Activated T-helper 1 cell treated with anti-CD3 and anti-CD28 coated beads, Interleukin-12 subunit alpha, Interleukin-12 subunit beta, Interleukin-2, Interleukin-4 antibody, amounts not matched to agents 30 ng/mL and 10 ng/mL and 1 ng/mL, durations not matched to agents 14 hours and 24 hours and 36 hours (primary cell): ENCODE measurements at places on chromosomes 3 and 15. TPM values are rescaled to one million over a fixed set of nuclear protein-coding genes. Genes with fewer than 3 reads are reported as not detected.

CCRL2 gene
- 2.2 and 3.9 TPM in 2 replicates for total RNA-seq

GRCh38 chr3:71987828-71988227 lies 202.9 kb upstream of the PROK2 start:
- no peak for DNase-seq

DNA sequence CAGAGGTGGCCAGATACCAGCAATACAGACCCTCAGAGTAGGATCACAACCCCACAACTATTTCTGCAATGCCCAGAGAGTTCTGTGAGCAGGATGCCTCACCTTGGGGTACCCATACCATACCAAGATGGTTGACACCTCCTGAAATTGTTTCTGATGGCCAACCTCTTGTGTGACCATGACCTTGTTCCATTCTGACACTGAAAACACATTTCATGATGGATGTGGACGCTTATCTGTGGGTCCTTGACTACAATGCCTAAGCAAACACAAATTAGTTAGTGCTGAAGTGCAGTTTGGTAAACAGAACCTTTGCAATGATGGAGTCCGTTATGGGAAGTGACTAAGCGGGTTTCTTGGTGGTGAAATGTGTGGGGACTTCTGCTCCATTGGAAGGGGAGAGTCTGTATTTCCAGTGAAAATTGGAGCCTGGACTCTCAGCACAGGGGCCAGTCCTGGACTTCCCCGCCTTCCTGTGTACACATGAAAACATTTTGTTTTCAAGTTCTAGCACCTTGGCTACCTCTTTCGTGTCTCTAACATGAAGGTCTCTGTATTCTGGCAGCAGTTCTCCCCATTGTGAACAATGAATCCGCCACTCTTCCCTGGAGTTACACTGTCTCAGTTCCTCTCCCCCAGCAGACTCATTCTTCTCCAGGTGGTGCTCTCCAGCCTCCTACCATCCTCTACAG lies 106.2 kb downstream of the XXYLT1 start:
- no peak for DNase-seq

AMT gene
- total RNA-seq: 2.2 and 2.7 TPM in 2 replicates

GRCh38 chr3:73026111-73026759 lies 29.6 kb downstream of the PPP4R2 start:
- no peak for DNase-seq
